ENCODE measurements at places on chromosomes 16 and 17. TPM values are rescaled to one million over a fixed set of nuclear protein-coding genes. Genes with fewer than 3 reads are reported as not detected.

DNA sequence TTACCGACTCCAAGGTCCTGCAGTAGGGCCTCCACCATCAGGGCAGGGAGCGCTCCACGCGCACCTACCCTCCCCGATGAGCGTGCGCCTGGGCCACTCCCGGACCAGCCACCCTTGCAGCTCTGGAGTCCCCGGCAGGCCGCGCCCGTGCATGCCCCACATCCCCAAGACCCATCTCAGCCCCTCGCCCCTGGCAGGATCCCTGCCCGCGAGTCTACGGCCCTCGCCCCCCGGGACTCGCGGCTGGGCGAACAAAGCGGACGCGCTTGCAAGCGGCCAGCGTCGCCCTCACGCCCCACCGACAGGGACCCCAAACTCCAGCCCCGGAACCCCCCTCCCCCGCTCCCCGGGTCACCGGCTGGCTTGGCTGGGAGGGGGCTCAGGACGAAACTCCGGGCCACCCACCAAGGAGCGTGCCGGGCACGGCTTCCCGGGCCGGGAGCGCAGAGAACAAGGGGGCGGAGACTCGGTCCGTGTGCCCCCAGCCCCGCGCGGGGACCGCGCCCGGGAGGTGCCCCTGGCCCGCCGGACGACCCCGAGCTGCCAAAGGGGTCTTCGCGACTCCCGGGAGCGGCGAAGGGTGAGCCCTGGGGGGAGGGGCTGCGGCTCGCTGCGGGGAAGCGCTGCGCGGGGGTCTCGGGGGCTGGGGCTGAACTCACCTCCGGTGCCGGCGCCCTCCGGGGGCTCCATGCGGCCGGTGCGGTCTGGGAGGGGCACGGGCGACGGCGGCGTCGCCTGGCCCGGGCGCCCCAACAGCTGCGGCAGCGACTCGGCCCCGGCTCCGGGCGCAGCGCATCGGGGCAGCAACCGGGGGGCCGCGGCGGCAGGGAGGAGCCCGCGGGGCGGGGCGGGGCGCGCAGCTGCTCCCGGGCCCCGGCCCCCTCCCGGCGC is at the start of gene DBNDD1:
Gene DBNDD1 (minus strand): TSS at position 805 of the 891 bp plus-strand sequence. CDS start 115 bp downstream, at position 690.
- DNase-seq: no peak

- no peak for DNase-seq
Observed at GRCh38 chr16:88514526-88515232, 55.5 kb upstream of the ZC3H18 start.

- no peak for DNase-seq
Observed at GRCh38 chr16:16857603-16858283, 478.8 kb downstream of the NPIPA7 start.

DNA sequence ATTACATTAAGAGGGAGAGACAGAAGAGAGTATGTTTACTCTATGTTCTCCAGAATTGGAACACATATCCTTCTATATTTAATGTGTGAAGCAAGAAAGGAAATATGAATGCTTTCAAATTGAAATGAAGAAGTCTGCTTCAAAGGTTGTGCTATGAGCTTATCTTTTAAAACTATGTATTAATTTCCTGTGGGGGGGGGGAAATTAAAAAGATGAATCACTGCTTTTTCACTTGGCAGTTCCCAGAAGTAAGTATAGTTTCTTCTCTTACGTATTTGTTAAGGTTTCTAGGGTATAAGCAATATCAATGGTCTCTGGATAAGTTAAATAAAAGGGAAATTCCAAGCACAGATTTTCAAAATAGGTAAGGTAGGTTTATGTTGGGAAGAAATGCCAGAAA is 7.0 kb downstream of the TERF2 start:
- no peak for DNase-seq

GRCh38 chr17:39461926-39462569 is 762 bp downstream of the CDK12 start:
- DNase-seq: no peak

GRCh38 chr16:30972872-30973271 is 12.1 kb upstream of the HSD3B7 start:
- no peak for DNase-seq

The RHBDF2 gene
- 35.2 TPM for polyA plus RNA-seq

The ITGAL gene
- polyA plus RNA-seq: 3.8 TPM

DNA sequence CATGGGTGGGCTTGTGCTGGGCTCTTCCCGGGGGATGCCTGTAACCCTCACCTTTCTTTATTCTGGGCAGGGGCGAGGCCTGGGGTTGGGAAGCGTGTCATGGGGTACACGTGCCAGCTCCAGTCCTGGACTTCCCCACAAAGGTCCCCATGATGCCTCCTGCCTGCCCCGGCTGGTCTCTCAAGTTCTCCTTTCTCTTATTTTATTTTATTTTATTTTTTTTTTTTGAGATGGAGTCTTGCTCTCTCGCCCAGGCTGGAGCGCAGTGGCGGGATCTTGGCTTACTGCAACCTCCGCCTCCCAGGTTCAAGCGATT is 8.6 kb downstream of the ATP2A3 start:
- DNase-seq: no peak

The TBC1D3E gene
- 12.3 TPM for polyA plus RNA-seq

GRCh38 chr17:17252149-17252661 is 15.2 kb upstream of the FLCN start:
- DNase-seq: no peak

DNA sequence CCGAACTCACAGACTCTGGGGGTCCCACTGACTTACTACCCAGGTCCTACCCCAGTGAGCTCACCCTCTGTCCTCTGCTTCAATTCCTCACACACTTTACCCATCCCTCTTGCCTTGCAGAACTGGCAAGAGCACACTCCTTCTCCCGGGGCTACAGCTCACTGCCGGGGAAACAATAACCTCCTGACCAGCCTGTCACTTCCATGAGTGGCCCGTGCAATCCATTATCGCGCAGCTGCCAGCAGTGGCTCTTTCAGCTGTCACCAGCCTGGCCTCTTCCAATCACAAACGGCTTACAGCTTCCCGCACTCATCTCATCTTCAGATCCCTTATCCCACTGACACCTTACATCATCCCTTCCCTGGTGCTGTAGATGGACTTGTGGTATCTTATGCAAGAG is 79.5 kb downstream of the CPPED1 start:
- no peak for DNase-seq

The ZPBP2 gene
- polyA plus RNA-seq: 0.03 TPM

DNA sequence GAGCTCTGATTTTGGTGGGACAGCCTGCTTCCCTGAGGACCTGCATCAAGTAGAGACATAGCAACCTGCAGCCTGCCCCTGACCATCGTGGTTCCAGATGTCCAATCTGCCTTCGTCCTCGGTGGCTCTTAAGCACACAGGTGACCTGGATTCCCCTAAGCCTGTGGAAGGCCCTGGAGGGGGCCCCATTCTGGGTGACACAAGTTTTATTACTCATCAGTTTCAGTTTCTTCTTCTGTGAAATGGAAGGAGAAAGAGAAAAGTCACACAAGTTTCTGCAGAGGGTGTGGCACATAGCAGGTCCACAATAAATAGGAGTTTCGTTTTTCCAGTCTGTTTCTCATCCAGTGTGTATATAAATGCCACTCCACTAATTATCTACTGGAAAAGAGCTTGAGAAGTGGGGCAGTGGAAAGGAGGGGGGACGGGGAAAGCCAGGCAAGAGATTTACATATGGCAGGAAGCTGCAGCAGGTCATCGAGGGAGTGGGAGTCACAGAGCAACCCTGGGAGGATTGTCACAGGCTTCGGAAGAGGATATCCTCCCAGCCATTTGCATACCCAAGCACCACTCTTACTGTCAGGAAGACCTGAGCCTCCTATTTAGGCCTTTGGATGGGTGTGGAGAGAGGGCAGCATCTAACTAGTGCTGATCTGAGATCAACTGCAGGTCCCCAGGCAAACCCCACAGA is 10.0 kb upstream of the NOS2 start:
- DNase-seq: peak; percentile 80

The CRYM gene
- 4.0 TPM for polyA plus RNA-seq

GRCh38 chr17:35728551-35728950 is 2.9 kb upstream of the RASL10B start:
- no peak for DNase-seq

- no peak for DNase-seq
Observed at GRCh38 chr17:77875051-77875780, 83.3 kb upstream of the TNRC6C start.

The HBQ1 gene
- 0.73 TPM for polyA plus RNA-seq

The MT1M gene
- polyA plus RNA-seq: 2.5 TPM

GRCh38 chr16:68972720-68973119 is 129.4 kb downstream of the TANGO6 start:
- peak; percentile 20 for DNase-seq

GRCh38 chr16:74773446-74774222 is 986 bp downstream of the FA2H start:
- DNase-seq: no peak

DNA sequence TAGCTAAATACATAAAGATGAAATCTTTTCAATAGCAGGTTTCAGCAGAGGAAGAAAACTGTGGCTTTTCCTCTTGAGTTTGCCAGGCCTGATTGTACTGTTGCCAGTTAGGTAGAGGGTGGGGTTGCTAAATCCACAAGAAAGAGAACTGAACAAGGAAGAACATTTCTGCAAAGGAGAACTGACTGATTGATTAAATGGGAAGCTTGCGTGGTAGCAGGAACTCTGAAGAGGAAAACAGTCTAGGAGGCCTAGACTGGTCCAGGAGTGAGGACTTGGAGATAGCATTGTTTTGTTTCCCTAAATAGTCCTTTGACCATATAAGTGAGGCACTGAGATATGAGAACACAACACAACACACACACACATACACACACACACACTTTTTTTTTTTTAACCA is 18.8 kb downstream of the LRRC36 start:
- no peak for DNase-seq

DNA sequence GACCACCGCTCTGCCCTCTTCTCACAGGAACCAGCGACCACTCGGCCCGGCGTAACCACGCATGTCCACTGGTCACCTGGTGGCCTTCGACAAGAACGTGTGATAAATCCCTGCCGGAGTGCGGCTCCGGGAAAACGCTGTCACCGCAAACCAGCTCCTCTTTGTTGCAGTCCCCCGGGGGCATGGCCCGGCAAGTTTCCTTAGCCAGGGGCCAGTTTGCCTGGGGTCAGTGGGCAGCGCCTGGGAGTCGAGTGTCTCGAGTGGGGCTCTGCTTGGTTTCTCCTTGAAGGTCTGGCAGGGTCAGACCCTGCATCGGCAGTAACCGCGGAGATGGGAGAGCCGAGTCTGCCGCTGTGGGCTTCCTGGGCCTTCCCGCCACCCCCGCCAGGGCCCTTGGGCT is 52.5 kb downstream of the JPH3 start:
- no peak for DNase-seq

The RFWD3 gene
- 19.7 TPM for polyA plus RNA-seq

- no peak for DNase-seq
Observed at GRCh38 chr16:65743558-65743957, 621.7 kb upstream of the CDH11 start.

The GUCY2D gene
- polyA plus RNA-seq: 1.3 TPM

The NPTX1 gene
- 1.3 TPM for polyA plus RNA-seq

GRCh38 chr17:34757611-34758010 is 178.2 kb downstream of the TMEM132E start:
- DNase-seq: no peak

DNA sequence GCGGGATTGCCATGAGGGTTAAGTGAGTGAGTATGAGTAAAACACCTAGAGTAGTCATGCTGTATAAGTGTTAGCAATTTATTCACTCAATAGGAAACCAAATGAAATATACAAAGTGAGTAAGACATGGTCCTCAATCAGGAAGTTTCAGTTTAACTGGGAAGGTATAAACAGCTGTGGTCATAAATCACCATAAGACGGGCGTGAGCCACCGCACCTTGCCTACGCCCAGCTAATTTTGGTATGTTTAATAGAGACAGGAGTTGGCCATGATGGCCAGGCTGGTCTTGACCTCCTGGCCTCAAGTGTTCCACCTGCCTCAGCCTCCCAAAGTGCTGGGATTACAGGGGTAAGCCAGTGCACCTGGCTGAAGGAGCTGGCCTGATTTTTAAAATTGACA is 27.0 kb downstream of the RNF135 start:
- no peak for DNase-seq

The CCDC40 gene
- polyA plus RNA-seq: 5.7 TPM

GRCh38 chr17:6449307-6449706 is 5.1 kb downstream of the PIMREG start:
- no peak for DNase-seq

DNA sequence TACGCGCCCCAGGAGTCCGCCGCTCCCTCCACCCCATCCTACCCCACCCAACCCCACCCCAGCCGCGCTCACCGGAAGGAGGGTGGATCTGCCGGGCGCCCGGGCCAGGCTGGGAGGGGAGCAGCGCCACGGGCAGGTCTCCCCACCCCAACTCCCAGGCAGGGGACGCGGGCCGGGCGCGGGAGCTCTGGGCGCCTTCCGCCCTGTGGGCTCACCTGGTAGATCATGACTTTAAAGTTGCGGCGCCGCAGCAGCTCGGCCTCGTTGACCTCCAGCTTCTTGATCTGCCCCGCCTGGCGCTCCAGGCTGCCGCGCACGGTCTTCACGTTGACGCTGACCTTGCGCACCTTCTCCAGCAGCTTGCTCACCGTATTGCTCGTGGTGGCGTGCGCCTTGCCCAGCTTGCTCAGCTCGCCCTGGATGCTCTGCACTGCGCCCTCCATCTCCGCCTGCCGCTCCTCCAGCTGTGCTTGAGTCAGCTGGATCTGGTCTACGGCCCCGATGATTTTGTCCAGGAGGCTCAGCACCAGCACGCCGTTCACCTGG is 571 bp downstream of the CAVIN1 start:
- peak; percentile 49 for DNase-seq

GRCh38 chr17:71792966-71793365 is 327.9 kb upstream of the SOX9 start:
- no peak for DNase-seq

DNA sequence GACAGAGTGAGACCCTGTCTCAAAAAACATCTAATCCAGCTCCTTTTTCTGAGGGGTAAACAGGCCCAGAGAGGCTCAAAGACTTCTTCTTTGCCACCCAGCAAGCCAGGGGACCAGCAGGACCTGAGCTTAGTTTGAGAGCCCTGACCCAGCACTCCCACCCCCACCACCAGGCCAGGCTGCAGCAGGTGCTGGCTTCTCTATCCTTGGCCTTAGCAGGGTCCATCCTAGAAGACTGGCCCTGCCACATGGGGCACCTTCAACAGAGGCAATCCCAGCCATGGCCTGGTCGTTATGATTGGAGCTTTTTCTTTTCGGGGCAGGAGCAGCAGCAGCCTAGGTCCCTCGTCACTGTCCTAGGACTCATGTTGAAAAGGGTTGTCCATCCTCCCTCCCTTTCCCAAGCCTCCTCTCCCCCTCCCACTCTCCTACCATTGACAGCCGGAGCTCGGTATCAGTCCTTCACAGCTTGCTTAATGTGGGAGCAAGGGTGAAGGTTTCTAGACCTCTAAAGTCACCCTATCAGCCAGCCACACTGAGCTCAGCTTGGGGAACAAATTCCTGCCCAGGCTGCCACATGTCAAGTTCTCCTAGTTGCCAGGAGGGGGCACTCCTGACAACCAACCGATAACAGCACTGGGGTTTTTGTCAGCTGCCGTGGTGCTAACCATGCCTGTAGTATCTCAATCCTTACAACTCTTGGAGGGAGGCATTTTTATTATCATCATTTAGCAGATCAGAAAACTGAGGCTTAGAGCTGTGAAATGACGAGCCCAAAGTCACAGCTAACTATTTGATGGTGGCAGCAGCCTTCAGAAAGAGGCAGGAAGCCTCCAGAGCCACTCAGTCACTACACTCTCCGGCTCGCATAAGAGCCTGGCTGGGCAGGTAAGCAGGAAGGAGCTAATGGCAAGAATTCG is 11.2 kb downstream of the MRPL27 start:
- peak; percentile 75 for DNase-seq

- no peak for DNase-seq
Observed at GRCh38 chr17:45784293-45784740, at the start of gene CRHR1. CRHR1 (plus strand) TSS chr17:45784320; CDS start chr17:45784545, 225 bp downstream.

The OTOA gene
- 0.13 TPM for polyA plus RNA-seq

GRCh38 chr17:54992797-54993639 is 24.5 kb downstream of the STXBP4 start:
- peak; percentile 19 for DNase-seq

GRCh38 chr16:79042886-79043285 is 557.7 kb downstream of the MAF start:
- no peak for DNase-seq

Data from large intestine (tissue), 12 donors.